ENCODE measurements at places on chromosomes 5 and 9.
A peak's percentile ranks its signal among the peaks of the same experiment; 100 is the strongest.

DNA sequence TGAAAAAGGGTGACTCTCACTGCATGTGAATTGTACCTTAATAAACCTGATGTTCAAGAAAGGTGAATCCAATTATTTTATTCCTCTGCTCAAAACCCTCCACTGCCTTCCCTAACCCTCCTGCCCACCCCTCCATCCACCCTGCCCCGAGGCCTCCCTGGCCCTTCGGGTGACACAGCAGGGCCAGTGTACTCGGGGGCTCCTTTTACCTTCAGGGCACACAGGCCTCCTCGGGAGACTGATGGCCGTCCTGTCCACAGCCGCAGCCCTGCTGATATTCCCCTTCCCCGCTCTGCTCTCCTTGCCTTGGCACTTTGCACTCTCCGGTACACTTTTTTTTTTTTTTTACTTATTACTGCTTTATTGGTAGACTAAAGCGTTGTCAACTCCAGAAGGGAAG is 234.0 kb downstream of the CACNA1B start:
- DNase-seq, result no peak

DNA sequence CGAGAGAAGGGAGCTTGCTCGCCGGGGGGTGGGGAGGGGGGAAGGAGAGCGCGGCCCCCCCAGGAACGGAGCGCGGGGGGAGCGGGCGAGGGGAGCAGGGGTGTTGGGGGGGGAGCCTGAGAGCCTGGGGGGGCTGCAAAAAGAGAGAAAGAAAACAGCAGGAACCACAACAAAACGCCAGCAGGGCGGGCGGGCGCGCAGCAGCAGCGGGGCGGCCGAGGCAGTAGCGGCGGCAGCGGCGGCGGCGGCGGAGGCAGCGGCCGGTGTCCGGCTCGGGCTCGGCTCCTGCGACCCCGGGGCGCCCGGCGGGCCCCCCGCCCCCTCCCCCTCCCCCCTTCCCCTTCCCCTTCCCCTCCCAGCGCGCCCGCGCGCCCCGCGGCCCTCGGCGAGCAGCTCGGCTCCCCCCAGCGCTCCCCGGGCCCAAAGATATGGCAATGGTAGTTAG is 1.6 kb downstream of the NR2F1 start:
- peak; percentile 9 for DNase-seq

- DNase-seq, result no peak
Measured at GRCh38 chr5:9820691-9821449, 190.7 kb upstream of the TAS2R1 start.

DNA sequence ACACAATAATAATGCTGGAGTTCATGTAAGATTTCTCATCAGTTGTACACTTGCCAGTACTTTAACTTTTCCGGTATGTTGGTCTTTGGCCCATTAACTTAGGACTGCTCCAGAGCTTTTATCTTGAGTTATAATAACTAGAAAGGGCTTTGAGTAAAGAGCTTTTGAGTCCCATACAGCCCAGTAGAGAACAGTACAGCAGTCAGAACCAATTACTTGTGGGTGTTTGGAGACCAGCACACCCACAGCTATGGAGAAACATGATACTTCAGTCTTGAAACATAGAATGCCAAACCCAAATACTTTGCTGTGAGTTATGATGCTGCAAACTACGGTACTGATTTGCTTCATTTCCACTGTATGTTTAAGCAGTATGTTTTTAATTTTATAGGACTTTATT is 374.3 kb downstream of the CCDC171 start:
- DNase-seq, result peak; percentile 69

- DNase-seq, result peak; percentile 48
Measured at GRCh38 chr5:120252839-120253238, 211.3 kb upstream of the PRR16 start.

DNA sequence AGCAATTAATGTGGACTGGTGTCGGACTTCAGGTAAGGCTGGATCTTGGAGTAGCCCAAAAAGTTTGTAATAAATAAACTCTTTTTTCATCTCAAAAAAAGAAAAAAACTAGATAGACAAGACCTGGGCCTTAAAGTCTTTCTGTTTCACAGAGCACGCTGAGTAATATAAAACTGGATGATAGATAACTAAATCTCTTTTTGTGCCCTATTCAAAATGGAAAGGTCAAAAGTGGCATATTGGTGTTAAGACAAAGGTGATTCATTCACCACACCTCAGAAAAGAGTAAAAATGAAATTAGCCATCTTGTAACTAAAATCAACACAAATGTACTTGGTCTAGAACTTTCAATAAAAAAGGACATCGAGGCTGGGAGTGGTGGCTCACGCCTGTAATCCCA is 30.3 kb upstream of the RFK start:
- no peak for DNase-seq
